ENCODE measurements at places on chromosomes 2 and 18. TPM values are rescaled to one million over a fixed set of nuclear protein-coding genes. Genes with fewer than 3 reads are reported as not detected.

- DNase-seq = no peak
- no peak overlapping the region for H3K27ac ChIP-seq
- H3K4me3 ChIP-seq = no peak overlapping the region
- H3K36me3 ChIP-seq = no peaks in the 10 kb centered on the region
- no peaks in the 10 kb centered on the region for H3K4me1 ChIP-seq
These were observed 56.7 kb downstream of the OSR1 start for GRCh38 chr2:19301706-19302105.

DNA sequence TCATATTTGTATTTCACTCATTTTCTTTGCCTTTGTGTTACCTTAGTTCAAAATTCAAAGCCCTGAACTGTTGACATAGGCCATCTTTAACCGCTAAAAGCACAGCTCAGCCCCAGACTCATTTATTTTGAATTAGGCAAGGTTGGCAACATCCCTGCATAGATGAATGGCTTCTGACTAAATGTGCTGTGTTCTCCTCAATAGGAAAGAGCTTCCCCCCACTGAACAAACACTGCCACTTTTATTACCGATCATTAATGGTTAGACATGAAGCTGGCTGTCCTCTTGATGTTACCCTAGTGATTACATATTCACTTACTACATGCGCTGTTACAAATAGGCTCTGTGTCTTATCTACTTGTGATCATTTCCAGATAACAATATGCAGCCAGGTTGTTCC lies 170.7 kb downstream of the ADCYAP1 start:
- no peak for DNase-seq
- H3K27me3 ChIP-seq = no peaks in the 10 kb centered on the region
- no peak overlapping the region for H3K27ac ChIP-seq
- H3K4me3 ChIP-seq = no peak overlapping the region
- H3K4me1 ChIP-seq = no peaks in the 10 kb centered on the region

The ZBTB7C gene
- polyA plus RNA-seq = 0.23 TPM

- no peak overlapping the region for H3K27ac ChIP-seq
- DNase-seq = no peak
- H3K36me3 ChIP-seq = no peaks in the 10 kb centered on the region
- no peak overlapping the region for H3K4me3 ChIP-seq
- H3K27me3 ChIP-seq = no peaks in the 10 kb centered on the region
These were observed 399.4 kb upstream of the HS6ST1 start for GRCh38 chr2:128717758-128718710.

The TUBA3E gene
- not detected for polyA plus RNA-seq

DNA sequence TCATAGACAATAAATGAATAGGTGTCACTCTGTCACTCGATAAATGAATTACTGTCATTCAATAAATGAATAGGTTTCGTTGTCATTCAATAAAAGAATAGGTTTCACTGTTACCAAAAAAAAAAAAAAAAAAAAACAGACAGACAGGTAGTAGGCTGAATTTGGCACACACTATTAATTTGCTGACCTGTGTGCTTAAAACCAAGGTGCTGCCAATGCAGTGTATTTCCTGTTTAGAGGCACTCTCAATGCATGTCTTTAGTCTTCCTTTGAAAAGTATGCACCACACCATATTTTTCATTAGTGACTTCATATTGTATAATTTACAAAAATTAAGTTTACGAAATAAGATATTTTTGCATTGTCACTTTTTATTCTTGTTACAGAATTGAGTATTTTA lies 16.2 kb downstream of the ANKRD62 start:
- H3K27me3 ChIP-seq = no peaks in the 10 kb centered on the region
- no peaks in the 10 kb centered on the region for H3K4me1 ChIP-seq
- no peaks in the 10 kb centered on the region for H3K36me3 ChIP-seq
- H3K4me3 ChIP-seq = no peak overlapping the region
- no peak for DNase-seq
- H3K27ac ChIP-seq = no peak overlapping the region

DNA sequence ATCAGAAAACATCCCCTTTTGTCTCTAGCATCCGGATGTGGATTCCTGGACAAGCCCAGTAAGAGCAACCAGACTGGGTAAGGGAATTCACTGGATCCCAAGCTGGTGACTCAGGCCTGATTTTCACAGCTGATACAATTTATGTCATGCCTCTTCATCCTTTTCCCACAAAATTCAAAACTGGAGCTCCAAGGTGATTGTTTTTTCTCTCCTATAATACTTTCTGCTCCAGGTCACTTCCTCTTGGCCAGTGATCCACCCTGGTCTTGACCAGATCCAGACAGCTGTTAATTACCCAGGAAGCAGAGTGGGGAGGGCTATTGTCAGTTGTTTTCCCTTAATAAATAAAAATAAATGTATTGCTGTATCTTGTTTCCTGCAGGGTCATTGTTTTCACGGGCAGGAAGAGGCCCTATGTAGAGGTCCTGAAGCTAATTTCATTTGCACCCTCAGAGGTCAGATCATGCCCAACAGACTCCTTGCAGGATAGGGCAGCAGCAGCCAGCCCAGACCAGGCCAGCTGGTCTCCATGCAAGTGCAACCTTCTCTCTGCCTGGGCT lies 57.6 kb downstream of the EVA1A start:
- no peaks in the 10 kb centered on the region for H3K36me3 ChIP-seq
- DNase-seq = no peak
- no peak overlapping the region for H3K27ac ChIP-seq

- no peaks in the 10 kb centered on the region for H3K36me3 ChIP-seq
- no peak overlapping the region for H3K27ac ChIP-seq
- DNase-seq = no peak
- no peaks in the 10 kb centered on the region for H3K27me3 ChIP-seq
These were observed 21.7 kb downstream of the INHBB start for GRCh38 chr2:120367649-120368048.

The ASXL2 gene
- 6.3 TPM for polyA plus RNA-seq

- peaks cover 57% of the 10 kb centered on the region for H3K4me1 ChIP-seq
- H3K4me3 ChIP-seq = no peak overlapping the region
- no peaks in the 10 kb centered on the region for H3K27me3 ChIP-seq
- H3K27ac ChIP-seq = no peak overlapping the region
These were observed 29.1 kb downstream of the TMEM131 start for GRCh38 chr2:97966545-97967215.

DNA sequence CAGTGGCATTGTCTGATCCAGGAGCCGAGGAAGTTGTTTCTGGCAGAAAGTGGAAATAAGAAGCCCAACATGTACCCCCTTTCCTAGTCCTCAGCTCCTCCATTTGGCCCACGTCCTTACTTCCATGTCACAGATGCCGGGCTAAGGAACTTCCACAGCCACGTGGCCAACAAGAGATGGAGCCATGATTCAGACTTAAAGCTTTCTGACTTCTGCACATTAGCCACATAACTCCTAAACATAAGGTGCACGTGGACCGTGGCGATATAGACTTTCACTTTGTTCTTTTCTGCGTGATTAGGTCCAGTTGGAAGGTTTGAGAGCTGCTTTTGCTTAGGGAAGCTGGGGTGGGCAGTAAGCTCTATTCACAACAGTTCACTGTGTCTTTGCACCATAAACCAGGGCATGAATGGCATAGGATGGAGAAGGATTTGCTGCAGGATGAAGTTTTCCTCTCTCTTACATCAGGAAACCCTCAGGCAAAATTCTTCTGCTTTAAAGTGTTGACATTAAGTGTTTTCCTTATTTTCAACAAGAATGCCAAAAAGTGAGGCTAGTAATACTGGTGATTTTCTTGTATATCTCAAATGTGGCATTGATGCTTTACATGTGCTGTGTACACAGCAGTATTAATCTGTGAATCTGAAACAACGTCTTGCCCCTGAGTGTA lies 61.2 kb upstream of the RBM44 start:
- DNase-seq = no peak
- no peaks in the 10 kb centered on the region for H3K27me3 ChIP-seq
- no peak overlapping the region for H3K4me3 ChIP-seq
- no peak overlapping the region for H3K27ac ChIP-seq
- peaks cover 24% of the 10 kb centered on the region for H3K4me1 ChIP-seq

The SPP2 gene
- not detected for polyA plus RNA-seq

- no peaks in the 10 kb centered on the region for H3K36me3 ChIP-seq
- H3K27me3 ChIP-seq = no peaks in the 10 kb centered on the region
- H3K4me1 ChIP-seq = no peaks in the 10 kb centered on the region
- DNase-seq = no peak
These were observed 7.8 kb upstream of the RAB31 start for GRCh38 chr18:9700261-9700796.

The ERCC3 gene
- 29.3 TPM for polyA plus RNA-seq

DNA sequence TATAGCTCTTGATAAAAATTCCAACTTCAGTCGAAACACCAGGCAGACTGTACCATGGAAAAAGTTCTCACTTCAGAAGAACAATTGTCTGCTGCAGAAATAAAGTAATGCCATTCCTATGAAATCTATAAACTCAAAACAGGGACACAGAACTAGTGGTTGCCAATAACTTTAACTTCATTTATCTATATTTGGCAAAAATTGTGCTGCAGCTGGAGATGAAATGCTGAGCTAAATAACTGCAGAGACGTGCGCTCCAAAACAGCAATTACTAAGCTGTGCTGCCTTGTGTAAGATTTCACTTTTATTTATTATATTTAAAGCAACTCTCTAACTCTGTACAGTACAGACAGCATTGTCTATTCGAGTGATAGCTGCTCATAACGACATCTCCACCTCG lies 540.1 kb upstream of the ID2 start:
- H3K4me3 ChIP-seq = no peak overlapping the region
- H3K27me3 ChIP-seq = no peaks in the 10 kb centered on the region
- H3K4me1 ChIP-seq = no peaks in the 10 kb centered on the region
- no peak overlapping the region for H3K27ac ChIP-seq

GRCh38 chr2:38934742-38935141 lies 45.1 kb downstream of the ARHGEF33 start:
- H3K4me3 ChIP-seq = no peak overlapping the region
- no peaks in the 10 kb centered on the region for H3K36me3 ChIP-seq
- H3K4me1 ChIP-seq = no peaks in the 10 kb centered on the region
- H3K27ac ChIP-seq = no peak overlapping the region
- H3K27me3 ChIP-seq = no peaks in the 10 kb centered on the region

The FOXD4L1 gene
- not detected for polyA plus RNA-seq

GRCh38 chr18:65235966-65236624 lies 514.7 kb upstream of the CDH7 start:
- H3K27me3 ChIP-seq = no peaks in the 10 kb centered on the region
- no peak overlapping the region for H3K4me3 ChIP-seq
- no peaks in the 10 kb centered on the region for H3K4me1 ChIP-seq
- H3K36me3 ChIP-seq = no peaks in the 10 kb centered on the region

DNA sequence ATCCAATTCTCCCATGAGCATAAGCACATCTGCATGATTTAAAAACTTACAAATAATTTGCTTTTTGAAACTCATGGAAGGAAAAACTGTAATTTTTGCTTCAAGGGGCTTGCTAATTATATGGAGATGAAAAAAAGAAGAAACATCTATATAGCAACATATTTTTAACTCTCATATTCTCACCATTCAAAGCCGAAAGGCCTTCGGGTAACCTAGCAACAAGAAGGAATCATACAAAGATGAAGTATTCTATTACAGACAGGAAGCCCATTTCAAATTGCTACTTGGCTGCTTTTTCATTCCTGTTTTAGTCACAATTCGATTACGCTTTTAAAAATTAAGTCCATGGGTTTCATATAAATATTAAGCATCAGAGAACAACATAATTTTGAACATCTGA lies 39.2 kb upstream of the RNU4ATAC start:
- H3K27ac ChIP-seq = no peak overlapping the region
- peaks cover 21% of the 10 kb centered on the region for H3K4me1 ChIP-seq
- no peak for DNase-seq
- no peak overlapping the region for H3K4me3 ChIP-seq

The LRRC30 gene
- polyA plus RNA-seq = not detected

- no peaks in the 10 kb centered on the region for H3K36me3 ChIP-seq
- no peaks in the 10 kb centered on the region for H3K27me3 ChIP-seq
- no peak overlapping the region for H3K27ac ChIP-seq
- H3K4me3 ChIP-seq = no peak overlapping the region
- no peak for DNase-seq
These were observed 11.6 kb upstream of the RPRD1A start for GRCh38 chr18:36078751-36079529.

- H3K4me3 ChIP-seq = no peak overlapping the region
- no peak overlapping the region for H3K27ac ChIP-seq
- no peaks in the 10 kb centered on the region for H3K27me3 ChIP-seq
- no peak for DNase-seq
- no peaks in the 10 kb centered on the region for H3K36me3 ChIP-seq
These were observed 908.9 kb upstream of the GYPC start for GRCh38 chr2:125747165-125747425.

DNA sequence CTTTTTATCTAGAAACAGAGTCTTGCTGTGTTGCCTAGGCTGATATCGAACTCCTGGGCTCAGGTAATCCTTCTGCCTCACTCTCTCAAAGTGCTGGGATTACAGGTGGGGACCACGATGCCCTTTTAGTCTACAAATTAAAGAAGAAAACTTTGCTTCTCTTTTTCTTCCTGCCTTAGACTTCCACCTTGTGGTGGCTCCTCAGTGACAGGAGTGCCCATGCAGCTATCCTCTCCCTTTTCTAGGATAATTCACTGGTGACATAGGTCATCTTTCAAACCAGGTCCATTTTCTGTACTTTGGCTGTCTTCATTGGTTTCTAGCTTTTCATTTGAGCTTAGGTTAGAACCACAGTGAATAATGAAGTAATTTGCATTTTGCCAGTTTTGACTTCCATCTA lies 13.6 kb downstream of the DCAF17 start:
- H3K4me1 ChIP-seq = no peaks in the 10 kb centered on the region
- no peak overlapping the region for H3K27ac ChIP-seq
- H3K4me3 ChIP-seq = no peak overlapping the region
- H3K36me3 ChIP-seq = peaks cover 30% of the 10 kb centered on the region
- no peak for DNase-seq
- H3K27me3 ChIP-seq = no peaks in the 10 kb centered on the region

- H3K27ac ChIP-seq = no peak overlapping the region
- no peaks in the 10 kb centered on the region for H3K4me1 ChIP-seq
- H3K36me3 ChIP-seq = no peaks in the 10 kb centered on the region
- H3K27me3 ChIP-seq = no peaks in the 10 kb centered on the region
- no peak for DNase-seq
These were observed 232.8 kb downstream of the KLHL29 start for GRCh38 chr2:23617811-23618215.

The ATG9A gene
- polyA plus RNA-seq = 27.8 TPM

DNA sequence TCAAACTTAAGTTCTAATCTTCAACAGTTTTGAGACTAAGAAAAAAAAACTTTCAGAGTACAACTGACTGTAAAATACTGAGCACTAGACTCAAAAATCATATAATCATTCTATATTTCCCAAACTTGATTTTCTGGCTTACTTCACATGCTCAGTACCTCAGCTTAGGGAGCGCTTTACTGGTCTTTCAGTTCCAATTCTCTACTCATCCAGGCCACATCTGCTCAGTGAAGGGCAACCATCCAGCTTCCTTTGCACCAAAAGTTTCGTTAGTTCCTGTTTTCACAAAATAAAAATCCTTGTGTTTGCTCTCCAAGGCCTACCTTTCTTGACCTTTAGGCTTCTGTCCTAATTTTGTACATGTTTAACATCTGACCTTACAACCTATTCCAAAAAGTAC lies 287.6 kb upstream of the LRRTM1 start:
- H3K27ac ChIP-seq = no peak overlapping the region
- no peaks in the 10 kb centered on the region for H3K36me3 ChIP-seq
- H3K4me1 ChIP-seq = no peaks in the 10 kb centered on the region
- no peaks in the 10 kb centered on the region for H3K27me3 ChIP-seq
- no peak for DNase-seq

The SERPINB4 gene
- not detected for polyA plus RNA-seq

The COLEC12 gene
- polyA plus RNA-seq = not detected
